ENCODE measurements at places on chromosomes 6 and 20.
A peak's percentile ranks its signal among the peaks of the same experiment; 100 is the strongest.

- DNase-seq: no peak
These were observed 97.7 kb upstream of the PTPN1 start for GRCh38 chr20:50412499-50412898.

DNA sequence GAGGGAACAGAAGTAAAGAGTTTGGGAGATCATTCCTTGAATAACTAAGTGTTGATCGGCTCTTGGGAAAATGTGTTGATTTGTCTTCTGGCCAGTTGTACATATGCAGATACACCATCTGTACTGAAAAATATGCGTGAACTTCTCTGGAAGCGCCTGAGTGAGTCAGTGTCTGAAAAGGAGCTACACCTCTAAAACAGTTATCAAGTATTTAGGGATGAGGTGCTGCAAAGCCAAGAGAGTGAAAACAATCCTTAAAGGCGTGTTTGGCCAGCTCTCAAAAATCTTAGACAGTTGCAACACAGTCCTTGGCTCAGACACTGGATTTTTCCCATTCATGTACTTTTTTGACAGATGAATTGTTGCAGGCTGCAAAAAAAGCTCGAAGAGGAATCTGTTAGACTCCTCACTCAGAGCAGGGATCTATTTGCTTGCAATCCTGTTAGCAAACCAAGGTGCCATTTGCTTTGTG is 61.3 kb downstream of the BMP6 start:
- DNase-seq: no peak

DNA sequence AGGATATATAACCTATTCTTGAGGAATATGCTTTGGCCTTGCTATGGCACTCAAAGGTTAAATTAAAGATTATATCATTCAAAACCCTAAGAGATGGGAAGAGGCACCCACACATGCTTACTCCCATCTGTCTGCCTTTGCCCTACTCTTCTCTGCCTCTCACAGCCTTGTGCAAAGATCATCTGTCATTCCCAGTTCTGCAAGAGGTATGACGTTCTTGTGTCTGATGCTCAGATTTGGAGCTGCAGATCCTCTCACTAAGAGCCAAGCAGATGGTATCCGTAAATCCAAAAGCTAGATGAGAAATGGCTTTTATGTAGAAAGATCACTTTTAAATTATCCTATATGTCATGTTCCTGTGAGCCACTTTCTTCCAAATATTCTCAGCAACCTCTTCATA is 112.0 kb downstream of the GPR63 start:
- no peak for DNase-seq

DNA sequence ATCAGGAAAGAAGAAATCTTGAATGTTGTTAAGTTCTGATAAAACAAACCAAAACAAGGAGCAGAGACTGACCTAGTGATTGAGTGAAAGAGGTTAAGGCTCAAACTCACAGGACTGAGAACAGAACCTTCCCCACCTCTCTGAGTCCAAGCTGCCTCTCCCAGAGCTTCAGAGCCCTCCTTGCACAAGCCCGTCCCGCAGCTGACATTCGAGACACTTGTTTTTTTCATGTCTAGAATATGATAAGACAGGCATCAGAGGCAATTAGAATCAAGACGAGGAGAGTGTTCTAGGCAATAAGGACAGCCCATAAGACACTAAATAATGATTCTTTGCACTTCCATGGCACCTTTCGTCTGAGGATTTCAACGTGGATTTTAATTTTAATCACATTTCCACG is 140.6 kb downstream of the PXDC1 start:
- DNase-seq: no peak

DNA sequence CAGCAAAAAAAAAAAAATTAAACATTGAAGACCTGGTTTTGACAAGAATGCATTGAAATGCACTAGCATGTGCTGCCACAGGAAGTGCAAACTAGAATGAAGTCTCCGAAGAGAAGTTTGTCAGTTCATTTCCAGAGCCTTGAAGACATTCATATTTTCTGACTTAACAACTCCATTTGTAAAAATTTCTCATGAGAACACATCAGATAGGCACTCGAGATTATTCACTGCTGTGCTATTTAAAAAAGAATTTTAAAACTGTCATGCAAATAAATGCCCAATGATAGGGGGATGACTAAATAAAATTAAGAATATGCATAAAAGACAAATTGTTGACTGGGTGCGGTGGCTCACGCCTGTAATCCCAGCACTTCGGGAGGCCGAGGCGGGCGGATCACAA is 394.6 kb upstream of the JARID2 start:
- DNase-seq: no peak

DNA sequence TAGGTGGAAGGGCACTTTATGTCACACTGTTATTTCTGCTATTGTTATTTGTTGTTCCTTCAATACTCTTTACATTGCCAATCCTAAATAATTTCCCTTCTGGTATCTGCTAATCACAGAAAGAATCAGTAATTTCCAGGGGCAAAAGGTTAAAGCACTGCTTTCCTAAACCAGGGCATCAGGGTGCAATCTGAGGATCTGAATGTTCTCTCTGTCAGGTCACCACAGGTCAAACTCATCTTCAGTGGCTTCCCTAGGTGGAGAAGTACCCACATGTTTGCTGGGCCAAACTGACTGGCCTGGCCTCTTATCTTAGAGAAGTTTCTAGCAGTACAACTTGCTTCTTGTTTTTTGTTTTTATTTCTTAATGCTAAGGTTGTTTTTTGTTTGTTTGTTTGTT is 118.7 kb downstream of the OPRM1 start:
- no peak for DNase-seq

DNA sequence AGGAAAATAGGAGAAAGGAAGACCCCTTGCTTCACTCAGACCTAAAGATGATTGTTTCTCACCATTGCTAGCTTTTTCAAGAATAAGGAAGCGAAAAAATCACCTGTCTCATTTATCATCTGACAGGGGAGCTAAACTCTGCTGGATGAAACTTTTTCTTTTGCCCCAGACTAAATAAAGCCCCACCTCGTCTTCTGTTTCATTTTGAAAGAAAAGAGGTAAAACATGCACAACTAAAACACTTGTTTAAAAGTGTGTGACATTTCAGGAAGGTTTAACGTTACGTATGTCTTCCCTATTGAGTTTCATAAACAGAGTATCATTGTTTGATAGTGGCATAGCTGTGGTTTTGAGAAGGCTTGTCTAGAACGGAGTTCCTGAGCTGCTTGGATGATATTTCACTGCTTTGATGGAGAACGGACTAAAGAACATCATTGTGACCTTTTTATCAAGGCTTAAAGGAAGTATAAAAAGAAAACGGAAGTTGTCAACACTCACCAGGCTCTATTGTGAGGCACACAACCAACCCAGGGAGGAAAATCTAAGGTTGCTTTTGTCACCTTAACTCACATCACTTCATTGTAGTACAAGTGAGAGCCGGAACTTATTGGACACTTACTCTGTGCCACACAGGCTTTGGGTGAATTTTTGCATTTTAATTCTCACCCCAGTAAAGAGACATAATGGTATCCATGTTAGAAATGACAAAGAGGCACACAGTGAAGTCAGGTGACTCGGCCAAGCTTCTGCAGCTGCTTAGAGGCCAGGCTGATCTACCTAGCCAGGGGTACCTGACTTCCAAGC is 29.5 kb downstream of the TSHZ2 start:
- peak; percentile 60 for DNase-seq

DNA sequence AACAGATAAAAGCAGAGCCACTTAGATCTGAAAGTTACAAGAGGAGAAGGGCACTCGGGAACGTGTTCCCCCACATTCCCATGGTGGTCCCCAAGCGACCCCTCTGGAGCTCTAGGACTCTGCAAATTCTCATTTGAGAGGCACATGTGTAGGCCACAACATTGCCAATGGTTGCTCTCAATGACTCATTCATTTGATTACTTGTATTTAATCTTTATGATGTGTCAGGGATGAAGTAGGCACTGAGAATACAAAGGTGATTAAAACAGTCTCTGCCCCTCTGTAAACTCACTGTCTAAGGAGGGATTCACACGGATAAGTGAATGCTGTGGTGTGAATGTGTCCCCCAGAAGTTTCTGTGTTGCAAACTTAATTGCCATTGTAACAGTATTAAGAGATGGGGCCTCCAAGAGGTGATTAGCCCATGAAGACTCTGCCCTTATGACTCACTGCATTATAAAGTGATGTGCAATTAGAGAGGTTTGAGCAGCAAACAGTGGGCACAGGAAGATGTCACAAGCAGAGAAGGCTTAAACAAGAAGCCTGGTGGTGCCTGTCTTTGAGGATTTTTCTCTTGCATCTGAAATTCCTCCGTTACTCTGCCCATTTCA is 34.0 kb upstream of the TRAM2 start:
- DNase-seq: no peak

DNA sequence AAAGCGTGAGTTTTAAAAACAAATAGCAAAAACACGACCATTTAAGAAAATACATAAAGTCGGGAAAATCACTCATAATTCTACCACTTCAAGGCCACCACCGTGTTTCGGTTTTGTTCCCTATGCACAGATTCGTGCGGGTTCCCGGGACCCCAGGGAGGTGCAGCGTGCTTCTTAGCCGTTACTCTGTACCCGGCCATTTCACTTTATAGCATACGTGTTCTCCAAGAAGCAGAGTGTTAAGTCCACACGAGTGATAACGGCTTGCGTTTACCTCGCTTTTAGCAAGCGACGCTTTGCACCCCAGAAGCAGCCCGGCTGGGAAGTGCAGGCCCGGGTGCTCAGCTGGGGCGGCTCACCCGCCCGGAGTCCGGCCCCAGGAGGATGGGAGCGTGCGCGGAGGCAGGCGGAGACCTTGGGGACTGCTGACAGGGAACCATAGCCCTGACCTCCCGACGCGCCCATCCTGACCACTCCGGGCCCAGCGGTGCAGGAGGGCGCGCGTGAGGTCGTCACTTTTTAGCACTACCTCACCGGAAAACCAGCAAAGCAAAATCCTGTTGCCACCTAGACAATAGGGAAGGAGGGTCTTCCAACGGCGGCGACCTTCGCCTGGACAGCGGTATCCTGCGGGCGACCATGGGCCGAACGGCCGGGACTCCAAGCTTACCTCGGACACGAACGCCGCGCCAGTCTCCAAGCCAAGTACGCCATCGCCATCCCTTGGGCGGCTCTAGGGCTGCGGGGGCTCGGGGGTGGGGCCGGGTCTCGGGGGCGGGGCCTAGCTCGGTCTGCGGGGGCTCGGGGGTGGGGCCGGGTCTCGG is at the start of gene ECI2:
Gene ECI2, minus strand, starts transcription at position 735 of the 824 bp plus-strand sequence. Its CDS starts 15 bp downstream, at position 720.
- DNase-seq: no peak

DNA sequence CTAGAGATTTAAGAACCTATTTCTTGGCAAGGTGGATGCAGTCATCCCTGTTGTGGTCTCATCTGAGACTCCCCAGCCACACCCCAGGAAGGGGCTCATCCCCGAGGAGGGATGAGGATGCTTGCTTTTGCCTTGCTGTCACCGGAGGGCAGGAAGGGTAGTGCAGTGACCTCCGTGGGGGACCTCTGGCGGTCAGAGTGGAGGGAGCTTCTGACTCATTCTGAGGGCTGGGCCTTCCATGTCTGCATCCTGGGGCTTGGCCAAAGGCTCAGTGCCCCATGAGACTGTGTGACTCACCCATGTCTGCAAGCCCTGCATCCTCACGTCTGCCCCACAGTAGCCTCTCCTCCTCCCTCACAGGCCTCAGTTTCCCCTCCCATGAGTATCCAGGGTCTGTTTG is 38.7 kb downstream of the UQCC2 start:
- no peak for DNase-seq

DNA sequence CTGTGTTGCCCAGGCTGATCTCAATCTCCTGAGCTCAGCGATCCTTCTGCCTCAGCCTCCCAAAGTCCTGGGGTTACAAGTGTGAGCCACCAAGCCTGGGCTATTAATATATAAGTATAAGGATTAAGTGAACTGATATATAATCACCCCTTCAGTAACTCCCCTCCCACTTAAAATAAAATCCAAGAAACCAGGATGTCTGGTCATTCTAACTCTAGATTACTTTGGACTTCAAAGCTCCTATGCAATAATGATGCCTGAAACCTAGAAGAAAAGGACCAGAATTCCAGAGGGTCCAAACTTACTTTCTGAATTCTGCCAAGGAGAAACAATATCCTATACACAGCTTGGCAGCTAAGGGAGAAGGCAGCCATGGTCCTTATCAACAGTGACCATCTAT is 206.8 kb upstream of the ZNF217 start:
- DNase-seq: no peak

DNA sequence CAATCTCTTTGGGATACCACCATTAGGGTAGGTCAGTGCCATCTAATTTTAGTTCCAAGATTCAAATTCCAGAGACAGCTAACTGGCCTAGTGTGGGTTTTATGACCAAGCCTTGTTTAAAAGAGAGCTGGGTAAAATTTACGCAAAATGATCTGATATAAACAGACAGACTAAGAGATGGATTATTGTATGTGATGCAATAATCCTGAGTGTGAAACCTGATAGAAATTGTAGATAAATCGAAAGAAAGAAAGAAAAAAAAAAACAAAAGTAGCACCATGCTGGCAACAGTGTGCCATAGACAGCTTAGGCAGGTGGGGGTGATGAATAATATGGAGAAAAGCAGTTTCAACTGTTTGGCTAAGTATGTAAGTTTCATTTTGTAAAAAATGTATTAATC is 2.9 kb downstream of the ZNF184 start:
- no peak for DNase-seq

All from CD8-positive, alpha-beta T cell (primary cell).